ENCODE measurements at places on chromosomes 2 and 18.

DNA sequence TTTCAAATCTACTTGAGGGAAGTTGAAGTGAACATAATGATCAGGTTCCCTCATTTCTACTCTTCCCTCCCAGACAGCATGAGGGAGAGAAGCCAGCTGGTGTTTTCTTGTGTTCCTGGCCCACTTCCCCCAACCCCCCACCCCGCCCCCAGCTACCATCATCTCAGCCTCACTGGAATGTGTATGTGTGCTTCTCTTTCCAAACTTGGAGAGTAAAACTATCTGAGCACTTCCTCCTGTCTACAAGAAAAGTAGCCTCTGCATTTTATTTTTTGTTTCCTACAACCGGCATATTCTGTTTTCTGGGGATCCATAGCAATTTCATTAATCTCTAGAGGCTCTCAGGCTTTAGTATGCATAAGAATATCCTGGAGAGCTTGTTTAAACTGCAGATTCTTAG lies 53.6 kb upstream of the GRHL1 start:
- no peak for DNase-seq

GRCh38 chr18:9561759-9562158 lies 52.6 kb downstream of the PPP4R1 start:
- no peak for DNase-seq

GRCh38 chr18:51153659-51154371 lies 43.7 kb downstream of the MEX3C start:
- DNase-seq = peak; percentile 61

- DNase-seq = no peak
Measured at GRCh38 chr2:71457123-71457915, 4.0 kb downstream of the DYSF start.

DNA sequence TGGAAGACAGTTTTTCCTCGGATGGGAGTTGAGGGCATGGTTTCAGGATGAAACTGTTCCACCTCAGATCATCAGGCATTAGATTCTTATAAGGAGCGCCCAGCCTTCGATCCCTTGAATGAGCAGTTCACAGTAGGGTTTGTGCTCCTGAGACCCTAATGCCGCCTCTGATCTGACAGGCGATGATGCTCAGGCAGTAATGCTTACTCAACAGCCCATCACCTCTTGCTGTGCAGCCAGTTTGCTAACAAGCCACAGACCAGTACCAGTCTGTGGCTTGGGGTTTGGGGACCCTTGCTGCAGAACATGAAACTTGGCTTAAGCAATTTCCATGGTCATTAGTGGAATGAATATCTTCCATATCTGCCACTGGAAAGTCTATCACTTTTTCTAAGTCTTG lies 56.4 kb downstream of the GORASP2 start:
- no peak for DNase-seq

DNA sequence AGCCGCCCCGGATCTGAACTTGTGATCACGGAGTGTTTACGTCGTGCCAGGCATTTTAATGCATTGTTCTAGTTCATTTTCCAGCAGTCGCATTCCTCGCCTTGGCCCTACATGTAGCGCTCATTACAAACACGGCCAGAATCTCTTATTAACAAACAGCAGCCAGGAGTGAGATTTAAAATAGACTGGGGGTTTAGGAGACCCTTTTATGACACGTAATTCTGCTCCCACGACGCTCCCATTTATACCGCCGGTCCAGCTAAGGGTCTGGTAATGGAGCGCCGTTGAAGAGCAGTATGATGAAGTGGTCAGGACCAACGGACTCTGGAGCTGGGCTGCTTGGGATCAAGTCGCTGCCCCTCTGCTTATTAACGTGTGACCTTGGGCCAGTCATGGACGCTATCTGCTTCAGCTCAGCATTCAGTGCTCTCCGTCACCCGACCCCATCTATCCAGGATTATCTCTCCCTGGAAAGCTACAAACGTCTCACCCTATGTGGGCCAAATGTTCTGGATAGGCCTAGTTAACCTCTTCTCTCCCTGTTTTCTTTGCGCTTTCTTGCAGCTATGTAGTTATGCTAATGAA lies 745 bp downstream of the MSH2 start:
- no peak for DNase-seq

DNA sequence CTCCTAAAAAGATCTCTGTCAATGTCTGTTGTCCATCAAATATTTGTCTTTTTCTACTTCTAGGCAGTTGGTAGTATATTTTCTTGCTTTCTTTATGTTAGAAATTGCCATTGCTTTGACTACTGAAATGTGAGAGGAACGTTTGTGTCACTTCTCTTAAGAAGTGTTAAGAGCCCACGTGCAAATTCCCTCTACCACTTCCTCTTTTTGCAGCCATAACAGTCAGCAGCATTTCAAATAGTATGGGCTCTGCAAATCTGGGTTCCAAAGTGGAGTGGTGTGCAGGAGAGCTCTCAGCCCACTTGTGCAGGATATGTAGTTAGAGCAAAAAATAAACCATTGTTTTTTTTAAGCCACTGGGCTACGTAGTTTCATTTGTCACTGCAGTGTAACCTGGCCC lies 314.0 kb downstream of the MEIS1 start:
- DNase-seq = no peak

- DNase-seq = no peak
Measured at GRCh38 chr2:66279024-66279423, 155.9 kb upstream of the MEIS1 start.

DNA sequence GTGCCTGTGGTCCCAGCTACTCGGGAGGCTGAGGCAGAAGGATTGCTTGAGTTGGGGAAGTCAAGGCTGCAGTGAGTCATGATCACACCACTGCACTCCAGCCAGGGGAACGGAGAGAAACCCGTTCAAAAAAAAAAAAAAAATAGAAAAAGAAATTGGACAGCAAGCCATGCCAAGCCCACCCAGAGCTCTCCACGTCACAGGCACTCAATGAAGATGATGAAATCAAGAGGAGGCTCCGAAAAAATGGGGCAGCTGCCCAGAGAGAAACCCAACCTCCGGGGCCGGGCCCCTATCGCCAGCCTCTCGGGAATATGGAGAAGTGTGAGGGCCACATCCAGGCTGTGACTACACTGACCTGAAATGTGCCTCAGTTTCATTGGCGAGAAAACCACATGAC lies 40.0 kb downstream of the BIN1 start:
- DNase-seq = no peak

DNA sequence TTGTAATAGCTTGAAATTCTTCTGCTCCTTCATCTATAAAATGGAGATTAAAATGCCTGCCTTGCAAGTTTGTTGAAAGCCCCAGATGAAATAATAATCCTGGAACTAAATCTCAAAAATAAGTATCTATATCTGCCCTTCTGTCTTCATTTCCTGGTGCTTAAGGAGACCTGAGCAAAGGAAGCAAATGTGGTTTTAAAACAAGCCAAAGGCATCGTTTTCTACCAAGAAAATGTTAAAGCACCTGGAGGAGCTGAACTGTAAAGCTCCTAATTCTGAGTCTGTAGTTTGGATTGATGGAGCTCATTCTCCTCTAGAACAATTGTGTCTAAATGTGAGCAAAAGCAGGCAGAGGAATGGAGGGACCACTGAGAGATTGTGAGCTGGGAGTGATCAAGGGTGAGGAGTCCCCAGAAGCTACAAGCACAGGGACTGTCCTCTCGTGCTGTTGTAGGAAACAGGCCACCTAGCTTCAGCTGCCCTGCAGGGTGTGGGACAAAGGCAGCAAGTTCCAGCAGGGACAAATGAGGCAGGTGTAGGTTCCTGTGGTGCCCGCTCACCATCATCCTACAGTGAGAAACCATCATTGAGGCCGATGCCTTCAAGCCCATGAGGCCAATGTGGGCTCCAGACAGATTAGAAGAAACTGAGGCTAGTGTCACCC lies 420.7 kb upstream of the TRIB2 start:
- no peak for DNase-seq

- no peak for DNase-seq
Measured at GRCh38 chr2:210568108-210568507, 11.7 kb downstream of the CPS1 start.

- no peak for DNase-seq
Measured at GRCh38 chr2:60119778-60120177, 433.7 kb downstream of the BCL11A start.

All from activated CD4-positive, alpha-beta T cell treated with anti-CD3 and anti-CD28 coated beads, Interleukin-2, amount 50 U/mL, for 48 hours (primary cell).